Left hindlimb (tissue), 1 donor: ENCODE measurements at places on chromosomes 12 and 14.

DNA sequence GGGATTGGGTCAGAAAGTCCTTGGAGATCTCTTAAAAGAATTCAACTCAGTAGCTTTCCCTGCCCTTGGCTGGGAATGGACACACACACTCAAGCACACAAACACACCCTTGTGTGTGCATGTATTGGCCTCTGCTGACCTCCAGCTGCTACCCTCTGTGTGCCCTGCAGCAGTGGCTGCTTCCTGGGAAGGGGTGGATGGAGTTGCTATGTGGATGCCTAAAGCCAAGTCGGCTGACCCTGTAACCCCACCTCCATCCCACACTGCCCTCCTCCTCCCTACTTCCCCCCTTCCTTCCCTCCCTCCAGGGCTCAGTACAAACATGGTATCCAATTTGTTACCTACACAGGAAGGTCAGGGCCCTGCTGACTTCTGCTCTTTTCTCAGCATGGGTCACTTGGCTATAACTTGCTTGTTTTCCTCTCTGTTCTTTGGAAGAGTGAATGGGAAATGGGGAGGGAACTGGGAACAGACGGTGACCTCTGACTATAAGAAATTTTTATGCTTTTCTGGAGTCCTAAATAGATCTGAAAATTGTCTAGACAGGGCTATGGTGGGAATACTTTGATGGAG lies 351.6 kb upstream of the TBX3 start:
- DNase-seq = no peak

DNA sequence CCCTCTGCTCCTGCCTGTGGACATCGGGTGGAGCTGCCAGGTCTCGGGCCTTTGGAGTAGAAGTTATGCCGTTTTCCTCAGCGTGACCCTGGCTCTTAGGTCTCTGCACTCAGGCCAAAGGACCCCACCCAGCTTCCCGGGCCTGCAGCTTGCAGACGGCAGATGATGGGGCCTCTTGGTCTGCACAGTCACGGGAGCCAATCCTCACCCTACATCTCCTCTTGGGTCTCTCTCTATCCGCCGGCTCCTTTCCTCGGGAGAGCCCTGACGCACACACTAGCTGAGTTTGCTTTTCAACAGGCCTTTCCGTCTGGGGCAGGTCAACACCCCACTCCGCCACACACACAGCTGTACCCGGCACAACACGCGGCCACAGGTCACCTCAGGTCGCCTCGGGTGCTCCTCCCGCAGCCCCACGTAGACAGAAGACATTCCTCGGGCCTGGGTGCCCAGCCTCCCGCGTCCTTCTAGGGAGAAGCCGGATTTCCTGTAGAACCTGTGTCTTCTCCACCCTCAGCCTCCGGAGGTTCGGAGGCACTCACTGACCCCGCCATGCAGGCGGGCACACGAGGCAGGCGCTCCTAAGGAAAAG lies 9.9 kb downstream of the GALNT9 start:
- DNase-seq = no peak

DNA sequence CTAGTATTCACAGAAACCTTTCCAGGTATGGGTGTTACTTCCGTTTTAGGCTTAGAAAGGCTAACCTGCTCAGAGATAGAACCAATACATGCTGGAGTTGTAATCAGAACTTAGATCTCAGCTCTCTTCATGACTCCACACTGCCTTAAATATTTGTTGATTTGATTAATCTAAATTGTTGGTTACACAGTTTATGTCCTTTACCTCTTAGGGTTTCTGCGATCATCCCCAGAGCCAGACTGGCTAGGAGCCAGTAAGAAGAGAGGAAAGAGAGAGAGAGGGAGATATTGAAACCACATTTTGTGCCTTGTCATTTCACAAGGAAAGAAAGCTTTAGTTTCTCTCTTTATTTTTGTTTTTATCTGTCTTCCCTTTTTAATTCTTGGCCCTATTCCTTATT lies 16.8 kb upstream of the MGP start:
- DNase-seq = no peak

GRCh38 chr12:75478116-75478794 lies 2.3 kb upstream of the GLIPR1 start:
- DNase-seq = no peak

- DNase-seq = no peak
Measured at GRCh38 chr12:20411345-20411744, 43.0 kb downstream of the PDE3A start.

GRCh38 chr12:122166422-122167349 lies 7.3 kb downstream of the IL31 start:
- DNase-seq = no peak

- DNase-seq = no peak
Measured at GRCh38 chr12:84969226-84969625, 56.6 kb upstream of the SLC6A15 start.
